ENCODE measurements at places on chromosomes 13 and 19. TPM values are rescaled to one million over a fixed set of nuclear protein-coding genes. Genes with fewer than 3 reads are reported as not detected.

SIGLEC8 gene
- total RNA-seq, result not detected

DNA sequence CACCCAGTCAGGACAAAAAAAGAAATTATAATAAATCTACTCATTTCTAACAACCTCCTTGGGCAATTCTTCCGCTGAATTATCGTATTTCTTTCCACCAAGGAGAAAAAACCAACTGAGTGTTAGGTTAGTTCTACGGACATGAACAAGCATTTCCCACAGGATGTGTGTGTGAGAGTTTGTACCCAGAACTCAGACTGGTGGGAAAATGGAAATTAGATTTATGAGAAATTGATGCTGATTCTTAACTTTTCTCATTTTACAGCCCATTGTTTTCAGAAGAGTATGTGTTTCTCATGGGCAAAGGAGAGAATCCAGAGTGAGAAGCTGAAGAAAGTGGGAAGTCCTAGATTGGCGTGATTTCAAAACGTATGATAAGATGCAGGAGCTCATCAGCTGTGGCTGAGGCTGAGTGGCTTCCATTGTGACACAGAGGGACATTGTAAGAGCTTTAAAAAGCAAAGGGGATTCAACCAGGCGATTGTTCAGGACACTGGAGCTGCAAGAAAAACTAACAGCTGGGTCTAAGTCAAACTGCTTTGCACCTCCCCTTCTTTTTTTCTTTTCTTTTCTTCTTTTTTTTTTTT is 184.7 kb upstream of the ARGLU1 start:
- H3K36me3 ChIP-seq, result no peaks in the 10 kb centered on the region
- H3K27me3 ChIP-seq, result peaks cover 7% of the 10 kb centered on the region
- no peak overlapping the region for H3K27ac ChIP-seq

DNA sequence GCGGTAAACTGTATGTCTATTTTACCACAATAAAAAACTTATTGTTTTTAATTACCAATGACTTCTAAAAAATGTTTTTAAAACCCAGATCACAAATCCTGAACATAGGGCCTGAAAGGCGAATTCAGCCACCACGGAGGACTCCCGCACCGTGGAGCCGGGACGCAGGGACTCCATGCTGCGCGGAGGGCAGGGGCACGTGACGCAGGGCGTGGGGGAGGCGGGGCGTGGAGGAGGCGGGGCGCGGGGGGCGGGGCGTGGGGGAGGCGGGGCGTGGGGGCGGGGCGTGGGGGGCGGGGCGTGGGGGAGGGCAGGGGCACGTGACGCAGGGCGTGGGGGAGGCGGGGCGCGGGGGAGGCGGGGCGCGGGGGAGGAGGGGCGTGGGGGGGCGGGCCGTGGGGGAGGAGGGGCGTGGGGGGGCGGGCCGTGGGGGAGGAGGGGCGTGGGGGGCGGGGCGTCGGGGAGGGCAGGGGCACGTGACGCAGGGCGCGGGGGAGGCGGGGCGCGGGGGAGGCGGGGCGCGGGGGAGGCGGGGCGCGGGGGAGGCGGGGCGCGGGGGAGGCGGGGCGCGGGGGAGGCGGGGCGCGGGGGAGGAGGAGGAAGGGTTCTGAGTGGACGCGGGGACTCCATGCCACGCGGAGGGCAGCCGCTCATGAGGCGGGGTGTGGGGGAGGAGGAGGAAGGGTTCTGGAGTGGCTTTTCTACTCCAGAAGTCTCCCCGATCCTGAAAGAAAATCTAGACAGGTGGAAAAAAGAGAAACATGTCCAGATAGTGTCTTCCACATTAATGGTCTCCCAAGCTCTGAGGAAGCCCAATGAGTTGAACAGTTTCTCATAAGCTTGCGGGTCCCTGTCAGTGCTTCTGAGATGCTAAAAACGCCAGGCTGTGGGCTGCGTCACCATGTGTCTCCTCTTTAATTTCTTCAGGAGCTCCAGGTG is 4.4 kb upstream of the PROZ start:
- no peak overlapping the region for H3K27ac ChIP-seq
- H3K27me3 ChIP-seq, result peaks cover 11% of the 10 kb centered on the region
- peak overlapping the region; percentile 61 for H3K4me3 ChIP-seq
- DNase-seq, result peak; percentile 64

- no peaks in the 10 kb centered on the region for H3K27me3 ChIP-seq
- peak; percentile 18 for DNase-seq
- H3K4me1 ChIP-seq, result peaks cover 19% of the 10 kb centered on the region
- no peak overlapping the region for H3K27ac ChIP-seq
- H3K4me3 ChIP-seq, result no peak overlapping the region
- H3K36me3 ChIP-seq, result no peaks in the 10 kb centered on the region
These were observed 63.7 kb upstream of the WDFY2 start for GRCh38 chr13:51520524-51520923.

GRCh38 chr19:17721821-17722220 is 2.5 kb downstream of the MAP1S start:
- H3K36me3 ChIP-seq, result peaks cover 23% of the 10 kb centered on the region
- H3K4me1 ChIP-seq, result peaks cover 33% of the 10 kb centered on the region
- H3K4me3 ChIP-seq, result peak overlapping the region; percentile 82
- peak; percentile 9 for DNase-seq
- no peaks in the 10 kb centered on the region for H3K27me3 ChIP-seq
- peak overlapping the region; percentile 73 for H3K27ac ChIP-seq

Data from activated CD8-positive, alpha-beta T cell treated with anti-CD3 and anti-CD28 coated beads for 36 hours (primary cell).